Gastroesophageal sphincter (tissue), 4 donors: ENCODE measurements at places on chromosomes 4 and X.

DNA sequence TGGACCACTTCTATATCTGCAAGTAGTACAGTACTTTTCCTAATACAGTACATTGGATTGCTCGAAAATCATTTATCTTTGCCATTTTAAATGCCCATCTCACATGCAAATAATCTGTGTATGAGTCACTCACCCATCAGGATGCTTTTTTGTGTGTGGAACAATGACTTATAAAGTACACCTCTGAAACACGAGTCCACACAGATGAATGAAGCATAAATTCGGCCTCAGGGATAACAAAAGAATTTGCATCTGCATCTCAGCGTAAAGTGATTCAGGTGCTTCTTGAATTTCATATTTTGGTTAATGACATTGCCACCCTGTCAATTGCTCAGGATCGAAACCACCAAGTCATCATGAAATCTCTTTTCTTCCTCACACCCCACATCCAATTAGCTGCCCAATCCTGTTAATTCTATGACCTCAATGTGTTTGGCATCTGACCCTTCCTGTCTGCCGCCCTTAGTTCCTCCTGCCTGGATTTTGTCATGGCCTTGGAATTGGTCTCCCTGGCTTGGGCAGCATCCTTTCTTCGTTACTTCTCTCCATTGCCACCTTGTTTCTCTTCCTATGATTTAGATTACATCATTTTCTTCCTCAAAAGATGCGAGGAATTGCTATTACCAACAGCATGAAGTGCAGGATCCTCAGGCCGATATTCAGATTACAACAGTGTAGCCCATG lies 161.6 kb upstream of the MID1 start:
- ATAC-seq, result no peak

DNA sequence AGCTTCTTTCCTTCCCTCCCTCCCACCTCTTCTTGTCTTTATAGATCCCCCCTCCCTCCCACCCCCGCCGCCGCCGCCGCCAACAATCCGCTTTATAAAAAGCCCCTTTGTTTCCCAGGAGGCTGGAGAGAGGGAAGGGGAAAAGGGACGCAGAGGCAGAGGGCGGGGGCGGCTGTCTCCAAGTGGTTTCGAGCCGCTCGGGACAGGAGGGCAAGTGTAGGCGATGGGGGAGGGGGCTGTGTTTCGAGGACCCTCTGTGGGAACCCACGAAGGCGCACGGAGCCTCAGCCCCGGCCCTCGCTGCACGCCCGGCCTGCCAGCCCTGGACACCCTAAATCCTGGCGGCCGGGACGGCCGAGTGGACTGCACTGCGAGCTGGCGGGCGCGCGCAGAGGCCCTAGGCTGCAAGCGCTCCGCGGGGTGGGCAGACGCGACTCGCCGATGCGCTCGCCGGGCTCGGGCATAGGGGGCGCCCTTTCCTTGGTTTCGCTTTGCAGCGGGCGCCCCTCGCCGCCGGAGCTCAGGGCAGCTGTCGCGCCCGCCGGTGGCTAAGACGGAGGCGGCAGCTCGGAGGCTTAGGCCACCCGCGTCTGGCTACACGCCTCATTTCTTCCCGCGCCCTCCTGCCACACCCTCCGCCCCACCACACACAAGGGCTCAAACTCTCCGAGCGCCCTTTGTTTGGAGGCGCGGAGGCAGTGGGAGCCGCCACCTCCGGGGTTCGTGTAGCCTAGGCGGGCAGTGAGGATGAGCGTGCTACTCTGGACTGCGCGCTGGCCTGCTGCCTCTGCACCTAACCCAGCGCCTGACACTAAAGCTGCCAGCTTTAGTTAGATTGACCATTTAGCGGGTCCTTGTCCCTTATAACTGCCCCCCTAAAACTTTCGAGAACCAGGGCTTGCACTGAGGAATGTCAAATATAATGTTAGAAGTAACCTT lies 2.2 kb downstream of the MAMLD1 start:
- ATAC-seq, result peak; percentile 59

GRCh38 chr4:112083587-112084347 lies 61.5 kb upstream of the FAM241A start:
- ATAC-seq, result no peak

DNA sequence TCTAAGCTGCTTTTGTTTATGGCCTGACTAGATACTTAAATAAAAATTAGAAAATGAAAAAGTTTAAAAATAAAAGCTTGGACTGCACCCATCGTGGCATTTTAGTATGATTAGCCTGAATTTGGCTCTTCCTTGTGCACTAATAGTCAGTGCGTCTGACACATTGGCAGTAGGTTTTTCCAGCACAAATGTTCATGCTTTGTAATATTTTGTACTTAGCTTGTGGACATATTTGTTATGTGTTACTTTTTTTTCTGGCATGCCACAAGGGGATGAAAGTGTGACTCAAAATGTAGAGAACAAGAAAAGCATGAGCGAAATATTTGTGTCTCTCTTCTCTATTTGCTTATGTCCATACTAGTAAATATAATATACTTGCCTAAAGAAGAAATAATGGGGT lies 359.3 kb downstream of the ADGRL3 start:
- ATAC-seq, result no peak

DNA sequence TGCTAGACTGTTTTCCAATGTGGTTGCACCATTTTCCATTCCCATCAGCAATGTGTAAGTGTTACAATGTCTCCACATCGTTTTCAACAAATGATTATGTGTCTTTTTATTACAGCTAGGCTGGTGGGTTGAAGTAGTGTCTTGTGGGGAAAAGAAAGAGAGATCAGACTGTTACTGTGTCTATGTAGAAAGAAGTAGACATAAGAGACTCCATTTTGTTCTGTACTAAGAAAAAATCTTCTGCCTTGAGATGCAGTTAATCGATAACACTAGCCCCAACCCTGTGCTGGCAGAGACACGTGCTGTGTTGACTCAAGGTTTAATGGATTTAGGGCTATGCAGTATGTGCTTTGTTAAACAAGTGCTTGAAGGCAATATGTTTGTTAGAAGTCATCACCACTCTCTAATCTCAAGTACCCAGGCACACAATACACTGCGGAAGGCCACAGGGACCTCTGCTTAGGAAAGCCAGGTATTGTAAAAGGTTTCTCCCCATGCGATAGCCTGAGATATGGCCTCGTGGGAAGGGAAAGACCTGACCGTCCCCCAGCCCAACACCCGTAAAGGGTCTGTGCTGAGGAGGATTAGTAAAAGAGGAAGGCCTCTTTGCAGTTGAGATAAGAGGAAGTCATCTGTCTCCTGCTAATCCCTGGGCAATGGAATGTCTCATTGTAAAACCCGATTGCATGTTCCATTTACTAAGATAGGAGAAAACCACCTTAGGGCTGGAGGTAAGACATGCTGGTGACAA lies 23.0 kb upstream of the UGT2B15 start:
- no peak for ATAC-seq

DNA sequence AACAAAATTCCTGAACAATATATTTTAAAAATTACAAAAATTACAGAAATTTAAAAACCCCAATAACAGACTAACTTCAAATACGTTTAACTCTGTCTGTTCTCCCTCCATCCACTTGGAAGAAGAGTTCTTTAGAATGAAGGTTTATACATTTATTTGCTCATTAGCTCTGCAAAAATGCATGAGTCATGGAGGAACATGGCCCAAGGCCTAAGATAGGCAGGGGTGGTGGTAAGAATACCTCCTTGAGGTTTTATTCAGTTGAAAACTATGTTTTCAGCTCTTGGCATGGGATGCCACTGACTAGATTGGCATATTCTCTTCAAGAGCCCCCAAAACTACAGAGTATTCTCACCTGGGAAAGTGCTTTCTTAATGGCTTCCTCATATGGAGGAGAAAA lies 8.8 kb upstream of the LRRC66 start:
- no peak for ATAC-seq

GRCh38 chr4:151784706-151785105 lies 23.9 kb upstream of the GATB start:
- ATAC-seq, result no peak

- ATAC-seq, result no peak
Observed at GRCh38 chr4:104589264-104589868, 94.7 kb upstream of the CXXC4 start.

GRCh38 chr4:26936284-26937065 lies 75.8 kb downstream of the STIM2 start:
- ATAC-seq, result no peak

GRCh38 chr4:81724925-81725329 lies 253.2 kb upstream of the RASGEF1B start:
- ATAC-seq, result peak; percentile 76

- no peak for ATAC-seq
Observed at GRCh38 chr4:118774989-118775388, 60.9 kb downstream of the SEC24D start.

DNA sequence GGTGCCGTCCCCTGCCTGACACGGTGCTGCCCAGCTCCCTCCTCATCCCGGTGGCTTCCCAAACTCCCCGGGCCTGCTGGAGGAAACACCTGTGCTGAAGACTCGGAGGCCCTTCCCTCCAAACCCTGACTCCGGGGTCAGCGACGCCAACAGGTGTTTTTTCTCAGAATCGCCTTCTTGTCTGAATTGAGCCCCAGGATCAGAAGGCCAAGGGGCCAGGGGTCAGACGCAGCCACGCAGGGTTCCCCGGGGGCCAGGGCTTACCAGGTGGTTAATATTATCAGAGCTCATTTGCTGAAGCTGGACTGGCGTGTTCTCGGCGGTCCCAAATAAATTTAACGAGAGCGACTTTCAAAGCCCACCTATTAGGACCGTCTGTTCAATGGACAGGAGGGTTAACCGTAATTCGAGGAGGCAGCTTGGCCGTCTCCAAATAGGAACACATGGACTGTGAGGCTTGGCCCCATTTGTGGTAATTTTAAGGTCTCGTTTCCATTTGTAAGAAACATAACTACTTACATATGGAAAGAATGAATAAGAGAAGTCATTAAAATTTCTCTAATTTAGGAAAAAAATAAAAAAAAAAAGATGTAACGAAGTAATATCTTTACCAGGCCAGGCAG lies 239.3 kb downstream of the CRLF2 start:
- no peak for ATAC-seq

DNA sequence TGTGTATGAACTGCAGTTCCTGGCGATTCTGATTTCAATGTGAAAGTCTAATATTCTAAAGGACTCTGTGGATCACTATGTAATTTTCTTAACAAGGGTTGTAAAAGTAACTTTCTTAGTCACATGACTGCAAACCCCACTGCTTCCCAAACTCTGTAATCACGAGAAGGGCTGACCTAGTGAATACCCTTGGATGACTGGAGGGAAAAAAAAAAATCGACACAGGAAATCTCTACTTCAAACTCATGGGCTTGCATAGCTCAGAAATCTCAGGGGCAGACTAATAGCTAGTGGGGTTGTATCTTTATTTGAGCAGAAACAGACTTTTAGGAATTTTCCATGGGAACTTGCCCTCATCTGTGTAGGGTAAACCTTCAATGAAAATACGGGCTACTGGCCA lies 4.8 kb upstream of the MXRA5 start:
- ATAC-seq, result no peak

GRCh38 chr4:168441412-168441811 lies 38.9 kb downstream of the DDX60L start:
- ATAC-seq, result no peak

GRCh38 chr4:20612313-20612712 lies 87.9 kb upstream of the PACRGL start:
- no peak for ATAC-seq

GRCh38 chrX:65993915-65994460 lies 45.9 kb downstream of the VSIG4 start:
- no peak for ATAC-seq

DNA sequence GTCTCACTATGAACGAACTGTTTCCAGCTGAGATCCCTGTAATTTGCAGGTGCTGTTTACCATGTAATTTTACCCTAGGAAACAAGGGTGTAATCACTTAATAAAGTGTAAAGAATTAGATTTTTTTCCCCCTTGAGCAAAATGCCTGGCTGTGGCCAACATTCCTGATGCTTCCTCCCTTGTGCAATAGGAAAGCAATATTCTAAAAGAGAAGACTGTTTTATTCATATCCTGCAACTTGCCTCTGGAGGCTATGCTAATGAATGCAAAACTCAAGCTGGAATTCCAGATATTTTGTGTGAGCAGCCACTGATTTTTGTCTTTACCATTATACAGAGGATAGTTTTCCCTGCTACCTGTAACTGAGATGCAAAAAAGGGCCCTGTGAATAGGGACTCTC lies 98.0 kb downstream of the AWAT2 start:
- ATAC-seq, result no peak

- no peak for ATAC-seq
Observed at GRCh38 chr4:114734594-114734993, 136.0 kb downstream of the UGT8 start.

DNA sequence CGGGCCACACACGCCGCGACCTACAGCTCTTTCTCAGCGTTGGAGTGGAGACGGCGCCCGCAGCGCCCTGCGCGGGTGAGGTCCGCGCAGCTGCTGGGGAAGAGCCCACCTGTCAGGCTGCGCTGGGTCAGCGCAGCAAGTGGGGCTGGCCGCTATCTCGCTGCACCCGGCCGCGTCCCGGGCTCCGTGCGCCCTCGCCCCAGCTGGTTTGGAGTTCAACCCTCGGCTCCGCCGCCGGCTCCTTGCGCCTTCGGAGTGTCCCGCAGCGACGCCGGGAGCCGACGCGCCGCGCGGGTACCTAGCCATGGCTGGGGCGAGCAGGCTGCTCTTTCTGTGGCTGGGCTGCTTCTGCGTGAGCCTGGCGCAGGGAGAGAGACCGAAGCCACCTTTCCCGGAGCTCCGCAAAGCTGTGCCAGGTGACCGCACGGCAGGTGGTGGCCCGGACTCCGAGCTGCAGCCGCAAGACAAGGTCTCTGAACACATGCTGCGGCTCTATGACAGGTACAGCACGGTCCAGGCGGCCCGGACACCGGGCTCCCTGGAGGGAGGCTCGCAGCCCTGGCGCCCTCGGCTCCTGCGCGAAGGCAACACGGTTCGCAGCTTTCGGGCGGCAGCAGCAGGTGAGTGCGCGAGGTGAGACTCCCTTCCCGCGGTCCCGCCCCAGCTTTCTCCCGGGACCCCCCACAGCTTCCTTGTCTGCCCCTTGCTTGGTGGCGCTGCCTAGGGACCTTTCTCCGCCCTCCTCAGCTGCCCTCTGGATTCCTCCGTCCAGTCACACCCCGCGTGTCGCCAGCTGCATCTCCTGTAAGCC lies 678 bp downstream of the BMP3 start:
- peak; percentile 38 for ATAC-seq

- no peak for ATAC-seq
Observed at GRCh38 chr4:19349416-19349815, 902.3 kb upstream of the SLIT2 start.

DNA sequence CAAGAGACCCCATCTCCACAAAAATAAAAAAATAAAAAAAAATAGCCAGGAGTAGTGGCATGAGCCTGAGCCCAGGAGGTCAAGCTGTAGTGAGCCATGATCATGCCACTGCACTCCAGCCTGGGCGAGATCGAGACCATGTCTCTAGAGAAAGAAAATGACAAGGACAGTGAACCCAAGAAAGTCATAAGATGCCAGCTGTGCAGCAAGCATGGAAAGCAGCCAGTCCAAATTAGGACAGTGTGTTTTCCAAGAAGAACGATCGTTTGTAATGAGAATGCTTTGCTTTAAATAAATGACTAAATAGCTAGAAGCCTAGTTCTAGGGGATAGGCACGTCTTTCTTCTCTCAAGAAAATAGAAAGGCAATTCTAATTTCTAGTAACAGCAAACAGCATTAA lies 58.4 kb upstream of the MSANTD1 start:
- ATAC-seq, result no peak

GRCh38 chr4:55545151-55545550 lies 1.6 kb downstream of the CLOCK start:
- ATAC-seq, result no peak
